Testis (tissue), 5 donors: ENCODE measurements at places on chromosomes 2 and 18. TPM values are rescaled to one million over a fixed set of nuclear protein-coding genes. Genes with fewer than 3 reads are reported as not detected.

DNA sequence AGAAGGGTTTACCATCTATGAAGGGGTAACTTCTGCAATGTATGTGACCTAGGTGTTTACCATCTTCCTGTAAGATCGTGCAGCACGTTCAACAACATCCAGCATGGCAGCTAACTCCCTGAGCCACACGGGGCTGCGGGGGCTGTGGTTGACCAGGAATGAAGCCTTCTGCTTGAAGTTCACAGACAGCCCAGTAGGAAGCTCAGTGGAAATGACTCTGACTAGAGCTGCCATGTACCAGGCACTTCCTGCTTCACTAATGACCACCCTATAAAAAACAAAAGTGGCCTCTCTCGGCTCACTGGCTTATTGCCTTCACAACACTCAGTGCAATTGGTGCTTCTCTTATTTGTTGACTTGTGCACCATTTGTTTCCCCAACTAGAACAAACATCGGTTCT lies 99.7 kb upstream of the SMAD7 start:
- no peaks in the 10 kb centered on the region for H3K36me3 ChIP-seq
- no peaks in the 10 kb centered on the region for H3K4me1 ChIP-seq
- no peak overlapping the region for H3K27ac ChIP-seq
- no peak overlapping the region for H3K4me3 ChIP-seq
- no peak for DNase-seq
- no peaks in the 10 kb centered on the region for H3K27me3 ChIP-seq

GRCh38 chr2:83696838-83697237 lies 762.2 kb downstream of the SUCLG1 start:
- no peaks in the 10 kb centered on the region for H3K36me3 ChIP-seq
- peak; percentile 21 for DNase-seq

- no peak overlapping the region for H3K4me3 ChIP-seq
- no peaks in the 10 kb centered on the region for H3K36me3 ChIP-seq
- H3K27me3 ChIP-seq = no peaks in the 10 kb centered on the region
- H3K4me1 ChIP-seq = no peaks in the 10 kb centered on the region
- no peak overlapping the region for H3K27ac ChIP-seq
- DNase-seq = no peak
Observed at GRCh38 chr2:6233993-6234392, 541.8 kb downstream of the SOX11 start.

DNA sequence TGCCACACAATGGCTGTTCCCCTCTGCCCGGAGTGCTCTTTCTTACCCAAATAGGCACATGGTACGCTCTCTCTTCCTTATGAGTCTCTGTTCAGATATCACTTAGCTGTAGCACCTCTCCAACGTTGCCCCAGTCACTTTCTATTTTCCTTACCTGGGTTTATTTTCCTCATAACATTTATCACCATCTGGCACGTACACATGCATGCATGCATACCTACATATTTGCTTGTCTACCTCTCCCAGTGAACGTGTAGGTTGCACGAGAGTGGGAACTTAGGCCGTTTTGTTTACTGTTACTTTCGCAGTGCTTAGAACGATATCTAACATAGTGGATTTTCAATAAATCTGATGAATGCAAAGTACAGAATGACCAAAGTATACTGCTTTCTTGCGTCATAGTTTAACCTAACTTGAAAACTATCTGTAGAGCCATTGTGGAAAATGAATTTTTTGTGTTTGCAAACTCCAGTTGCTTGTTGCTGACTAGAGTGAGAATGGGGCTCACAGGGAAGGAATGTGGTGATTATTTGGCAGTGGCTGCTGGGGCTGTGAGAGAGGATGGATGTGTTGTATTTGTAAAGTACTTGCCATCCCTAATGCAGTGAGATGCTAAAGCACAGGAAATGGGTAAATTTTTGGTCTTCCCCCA lies 47.1 kb downstream of the ACSL3 start:
- no peaks in the 10 kb centered on the region for H3K36me3 ChIP-seq
- peaks cover 12% of the 10 kb centered on the region for H3K4me1 ChIP-seq
- H3K4me3 ChIP-seq = no peak overlapping the region
- no peak overlapping the region for H3K27ac ChIP-seq

DNA sequence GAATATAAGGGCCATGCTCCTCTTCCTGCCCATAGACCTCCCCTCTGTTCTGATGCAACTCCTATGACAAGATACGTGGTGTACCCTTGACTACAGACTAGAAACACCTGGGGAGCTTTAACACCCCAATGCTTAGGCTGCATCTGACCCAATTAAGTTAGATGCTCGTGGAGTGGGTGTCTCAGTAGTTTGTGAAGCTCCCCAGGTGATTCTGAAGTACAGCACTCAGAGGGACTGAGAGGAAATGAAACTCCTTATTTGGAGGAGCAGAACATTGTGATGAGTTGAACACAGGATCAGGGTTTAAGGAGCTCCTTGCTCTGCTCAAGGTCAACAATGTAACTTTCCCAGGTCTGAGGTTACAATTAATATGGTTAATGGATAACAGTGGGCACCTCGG lies 80.3 kb upstream of the TTC39C start:
- H3K4me3 ChIP-seq = no peak overlapping the region
- no peak overlapping the region for H3K27ac ChIP-seq
- H3K36me3 ChIP-seq = no peaks in the 10 kb centered on the region
- peaks cover 5% of the 10 kb centered on the region for H3K4me1 ChIP-seq
- DNase-seq = no peak

DNA sequence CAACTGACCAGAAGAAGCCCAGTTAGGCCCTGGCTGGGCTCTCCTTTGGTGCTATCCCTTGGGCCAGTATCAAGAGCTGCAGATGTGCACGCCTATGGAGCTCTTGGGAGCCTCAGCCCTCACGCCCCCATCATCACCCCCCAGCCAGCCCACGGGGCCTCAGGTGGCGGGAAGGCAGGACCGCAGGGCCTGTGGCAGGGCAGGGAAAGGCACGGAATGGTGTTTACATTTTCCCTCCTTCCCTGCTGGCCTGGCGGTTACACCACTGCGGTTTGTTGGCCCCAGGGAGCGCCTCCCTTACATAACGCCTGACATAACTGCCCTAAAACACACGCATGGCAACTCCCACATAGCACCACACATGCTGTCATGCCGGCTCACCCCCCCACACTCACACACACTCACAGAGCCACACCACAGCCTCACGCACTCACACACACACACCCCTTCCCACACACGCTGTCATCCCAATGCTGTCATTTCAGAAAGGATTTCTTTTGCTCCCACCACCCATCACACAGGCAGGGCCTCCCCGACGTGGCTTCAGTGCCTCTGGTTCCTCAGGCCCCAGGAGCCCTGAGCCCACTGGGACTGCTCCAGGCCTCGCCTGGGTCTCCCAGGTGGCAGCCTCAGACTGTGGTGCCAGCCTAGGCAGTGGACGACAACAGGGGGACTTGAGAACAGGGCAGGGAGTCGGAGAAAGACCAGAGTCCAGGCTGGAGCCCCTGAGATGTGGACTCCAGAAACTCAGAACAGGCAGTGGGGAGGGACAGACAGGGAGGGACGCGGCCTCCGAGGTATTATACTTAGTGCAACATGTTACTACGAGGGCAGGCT lies 15.7 kb downstream of the ZFP36L2 start:
- peak; percentile 50 for DNase-seq
- peak overlapping the region; percentile 30 for H3K27ac ChIP-seq
- H3K4me3 ChIP-seq = no peak overlapping the region
- H3K36me3 ChIP-seq = no peaks in the 10 kb centered on the region

- no peak overlapping the region for H3K27ac ChIP-seq
- no peak overlapping the region for H3K4me3 ChIP-seq
- no peak for DNase-seq
- peaks cover 4% of the 10 kb centered on the region for H3K4me1 ChIP-seq
- no peaks in the 10 kb centered on the region for H3K36me3 ChIP-seq
Observed at GRCh38 chr2:20507166-20507692, 60.4 kb downstream of the RHOB start.

- no peak overlapping the region for H3K4me3 ChIP-seq
- no peaks in the 10 kb centered on the region for H3K4me1 ChIP-seq
- H3K27me3 ChIP-seq = no peaks in the 10 kb centered on the region
- H3K36me3 ChIP-seq = no peaks in the 10 kb centered on the region
- no peak for DNase-seq
- no peak overlapping the region for H3K27ac ChIP-seq
Observed at GRCh38 chr2:65913813-65914212, 481.4 kb upstream of the SPRED2 start.

GRCh38 chr2:32008805-32009515 lies 1.8 kb downstream of the MEMO1 start:
- no peaks in the 10 kb centered on the region for H3K36me3 ChIP-seq
- no peaks in the 10 kb centered on the region for H3K27me3 ChIP-seq
- peak overlapping the region; percentile 81 for H3K27ac ChIP-seq
- peaks cover 18% of the 10 kb centered on the region for H3K4me1 ChIP-seq

DNA sequence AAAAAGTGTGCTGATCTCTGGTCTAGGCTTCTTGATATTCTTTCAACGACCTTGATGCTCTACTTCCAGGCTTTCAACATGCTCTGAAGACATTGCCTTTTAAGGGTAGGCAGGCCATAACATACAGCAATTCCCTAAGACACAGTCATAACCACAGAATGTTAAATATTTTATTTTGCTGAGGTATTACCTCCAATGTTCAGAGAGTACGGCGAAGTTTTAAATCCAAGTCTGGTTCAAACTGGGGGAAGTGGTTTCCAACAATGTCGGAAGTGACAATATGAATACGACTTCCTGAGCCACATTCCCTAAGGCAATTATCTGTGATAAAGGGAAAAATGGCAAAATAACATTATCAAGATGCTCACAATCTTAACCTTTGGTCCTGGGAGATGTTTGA lies 1077.9 kb upstream of the PIK3C3 start:
- no peaks in the 10 kb centered on the region for H3K27me3 ChIP-seq
- H3K36me3 ChIP-seq = no peaks in the 10 kb centered on the region
- H3K4me3 ChIP-seq = no peak overlapping the region
- H3K4me1 ChIP-seq = no peaks in the 10 kb centered on the region
- no peak for DNase-seq

GRCh38 chr2:39938035-39938835 lies 159.2 kb upstream of the THUMPD2 start:
- DNase-seq = no peak
- no peaks in the 10 kb centered on the region for H3K4me1 ChIP-seq

DNA sequence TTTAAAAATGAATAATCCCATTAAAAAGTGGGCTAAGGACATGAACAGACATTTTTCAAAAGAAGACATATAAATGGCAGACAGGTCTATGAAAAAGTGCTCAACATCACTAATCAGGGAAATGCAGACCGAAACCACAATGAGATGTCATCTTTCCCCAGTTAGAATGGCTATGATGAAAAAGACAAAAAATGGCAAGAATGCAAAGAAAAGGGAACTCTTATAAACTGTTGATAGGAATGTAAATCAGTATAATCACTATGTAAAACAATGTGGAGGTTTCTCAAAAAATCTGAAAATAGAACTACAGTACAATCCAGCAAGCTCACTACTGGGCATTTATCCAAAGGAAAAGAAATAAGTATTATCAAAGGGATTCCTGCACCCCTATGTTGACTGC lies 169.2 kb downstream of the METTL4 start:
- H3K4me3 ChIP-seq = no peak overlapping the region
- no peaks in the 10 kb centered on the region for H3K27me3 ChIP-seq
- DNase-seq = no peak
- no peaks in the 10 kb centered on the region for H3K4me1 ChIP-seq

- H3K4me1 ChIP-seq = peaks cover 3% of the 10 kb centered on the region
- no peak overlapping the region for H3K27ac ChIP-seq
- DNase-seq = no peak
- H3K36me3 ChIP-seq = no peaks in the 10 kb centered on the region
- H3K27me3 ChIP-seq = no peaks in the 10 kb centered on the region
Observed at GRCh38 chr18:56003009-56003719, 415.2 kb upstream of the TCF4 start.

DNA sequence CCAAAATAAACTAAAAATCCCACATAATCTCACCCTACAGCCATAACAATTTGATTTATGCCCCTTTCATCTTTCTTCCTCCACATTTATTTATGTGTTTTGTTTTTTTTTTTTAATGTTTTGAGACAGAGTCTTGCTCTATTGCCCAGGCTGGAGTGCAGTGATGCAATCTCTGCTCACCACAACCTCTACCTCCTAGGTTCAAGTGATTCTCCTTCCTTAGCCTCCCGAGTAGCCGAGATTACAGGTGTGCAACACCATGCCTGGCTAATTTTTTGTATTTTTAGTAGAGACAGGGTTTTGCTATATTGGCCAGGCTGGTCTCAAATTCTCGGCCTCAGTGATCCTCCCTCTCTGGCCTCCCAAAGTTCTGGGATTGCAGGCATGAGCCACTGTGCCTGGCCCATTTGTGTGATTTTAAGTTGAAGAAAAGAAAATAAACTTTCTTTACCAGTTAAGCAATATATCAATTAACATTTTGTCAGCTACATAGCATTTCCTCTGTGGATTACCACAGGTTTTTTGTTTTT lies 35.9 kb upstream of the LPIN2 start:
- H3K27ac ChIP-seq = no peak overlapping the region
- peaks cover 12% of the 10 kb centered on the region for H3K4me1 ChIP-seq
- H3K4me3 ChIP-seq = no peak overlapping the region
- no peaks in the 10 kb centered on the region for H3K36me3 ChIP-seq
- H3K27me3 ChIP-seq = no peaks in the 10 kb centered on the region
- DNase-seq = no peak

DNA sequence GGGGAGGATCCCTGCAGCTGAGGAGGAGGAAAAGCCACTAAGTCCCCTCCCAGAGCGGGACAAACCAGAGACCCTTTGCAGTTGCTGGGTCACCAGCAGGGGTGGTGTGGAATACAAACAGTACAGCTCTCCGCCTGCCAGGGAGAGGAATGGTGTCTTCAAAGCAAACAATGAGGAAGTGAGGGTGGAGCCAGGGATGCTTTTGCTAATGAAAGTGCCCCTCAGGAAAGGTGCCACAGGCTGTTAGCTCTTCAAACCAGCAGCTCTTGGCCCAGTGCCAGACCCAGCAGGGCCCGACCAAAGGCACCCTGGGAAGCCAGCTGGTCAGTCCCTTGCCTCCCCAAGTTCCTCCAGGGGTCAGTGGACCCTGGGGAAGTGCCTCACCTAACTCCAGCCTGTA lies 102.8 kb downstream of the HIBCH start:
- peak; percentile 20 for DNase-seq
- H3K4me3 ChIP-seq = no peak overlapping the region

- H3K36me3 ChIP-seq = no peaks in the 10 kb centered on the region
- no peak for DNase-seq
- no peaks in the 10 kb centered on the region for H3K4me1 ChIP-seq
- H3K27ac ChIP-seq = no peak overlapping the region
- H3K4me3 ChIP-seq = no peak overlapping the region
- H3K27me3 ChIP-seq = no peaks in the 10 kb centered on the region
Observed at GRCh38 chr2:68556381-68556780, 87.0 kb upstream of the PROKR1 start.

DNA sequence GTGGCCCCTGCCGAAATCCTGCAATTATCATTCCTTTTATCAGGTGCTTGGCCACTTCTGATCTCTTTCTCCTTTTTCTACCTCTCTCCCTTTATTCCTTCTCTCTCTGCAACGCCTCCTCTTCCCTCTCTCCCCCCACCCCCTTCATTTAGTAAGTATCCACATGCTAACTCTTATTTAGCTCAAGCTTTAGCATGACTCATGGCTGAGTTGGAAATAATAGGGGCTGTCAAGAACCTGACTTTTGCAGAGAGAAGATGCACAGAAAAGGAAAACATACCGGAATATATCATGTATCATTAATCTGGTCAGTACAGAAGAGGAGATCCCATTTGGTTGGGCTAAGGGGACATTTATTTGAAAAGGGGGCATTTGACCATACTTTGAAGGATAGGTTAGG lies 33.1 kb downstream of the FAM171B start:
- H3K27me3 ChIP-seq = no peaks in the 10 kb centered on the region
- no peaks in the 10 kb centered on the region for H3K4me1 ChIP-seq
- no peak overlapping the region for H3K27ac ChIP-seq
- H3K4me3 ChIP-seq = no peak overlapping the region

The CNRIP1 gene
- total RNA-seq = 5.8 TPM

The LTBP1 gene
- 39.6 TPM for total RNA-seq

The RAMP1 gene
- 14.3 TPM for total RNA-seq

The MYO5B gene
- 24.8 TPM for total RNA-seq

The LYG2 gene
- total RNA-seq = 0.43 TPM

The ASB18 gene
- total RNA-seq = 4.9 TPM

The DLX1 gene
- not detected for total RNA-seq

The ZNF892 gene
- total RNA-seq = 12.1 TPM
